ENCODE measurements at places on chromosomes 13 and 19.

- no peak for DNase-seq
These were observed 25.2 kb downstream of the MCF2L start for GRCh38 chr13:112994084-112994780.

GRCh38 chr13:106527445-106527801, 8.0 kb downstream of the EFNB2 start:
- DNase-seq, result no peak

DNA sequence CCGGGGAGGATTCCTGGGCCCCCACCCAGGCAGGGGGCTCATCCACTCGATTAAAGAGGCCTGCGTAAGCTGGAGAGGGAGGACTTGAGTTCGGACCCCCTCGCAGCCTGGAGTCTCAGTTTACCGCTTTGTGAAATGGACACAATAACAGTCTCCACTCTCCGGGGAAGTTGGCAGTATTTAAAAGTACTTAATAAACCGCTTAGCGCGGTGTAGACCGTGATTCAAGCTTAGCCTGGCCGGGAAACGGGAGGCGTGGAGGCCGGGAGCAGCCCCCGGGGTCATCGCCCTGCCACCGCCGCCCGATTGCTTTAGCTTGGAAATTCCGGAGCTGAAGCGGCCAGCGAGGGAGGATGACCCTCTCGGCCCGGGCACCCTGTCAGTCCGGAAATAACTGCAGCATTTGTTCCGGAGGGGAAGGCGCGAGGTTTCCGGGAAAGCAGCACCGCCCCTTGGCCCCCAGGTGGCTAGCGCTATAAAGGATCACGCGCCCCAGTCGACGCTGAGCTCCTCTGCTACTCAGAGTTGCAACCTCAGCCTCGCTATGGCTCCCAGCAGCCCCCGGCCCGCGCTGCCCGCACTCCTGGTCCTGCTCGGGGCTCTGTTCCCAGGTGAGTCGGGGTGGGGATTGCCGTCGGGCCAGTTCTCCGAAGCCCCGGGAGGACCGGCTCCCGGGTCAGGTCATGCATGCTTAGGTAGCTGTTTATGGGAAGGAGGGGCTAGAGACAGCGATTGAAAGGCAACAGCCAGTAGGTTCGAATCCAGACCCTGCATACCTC, at the start of gene ICAM1:
TSS of gene ICAM1 (plus strand) at position 505 of the 779 bp plus-strand sequence. CDS start at position 545, 40 bp downstream.
- peak; percentile 41 for DNase-seq

- DNase-seq, result no peak
These were observed 1564.2 kb upstream of the MIR17HG start for GRCh38 chr13:89783221-89783755.

GRCh38 chr19:58466760-58467589, at the start of gene ZNF324:
ZNF324 (plus strand) TSS chr19:58467080; CDS start chr19:58469186, 2,106 bp downstream.
- peak; percentile 96 for DNase-seq

DNA sequence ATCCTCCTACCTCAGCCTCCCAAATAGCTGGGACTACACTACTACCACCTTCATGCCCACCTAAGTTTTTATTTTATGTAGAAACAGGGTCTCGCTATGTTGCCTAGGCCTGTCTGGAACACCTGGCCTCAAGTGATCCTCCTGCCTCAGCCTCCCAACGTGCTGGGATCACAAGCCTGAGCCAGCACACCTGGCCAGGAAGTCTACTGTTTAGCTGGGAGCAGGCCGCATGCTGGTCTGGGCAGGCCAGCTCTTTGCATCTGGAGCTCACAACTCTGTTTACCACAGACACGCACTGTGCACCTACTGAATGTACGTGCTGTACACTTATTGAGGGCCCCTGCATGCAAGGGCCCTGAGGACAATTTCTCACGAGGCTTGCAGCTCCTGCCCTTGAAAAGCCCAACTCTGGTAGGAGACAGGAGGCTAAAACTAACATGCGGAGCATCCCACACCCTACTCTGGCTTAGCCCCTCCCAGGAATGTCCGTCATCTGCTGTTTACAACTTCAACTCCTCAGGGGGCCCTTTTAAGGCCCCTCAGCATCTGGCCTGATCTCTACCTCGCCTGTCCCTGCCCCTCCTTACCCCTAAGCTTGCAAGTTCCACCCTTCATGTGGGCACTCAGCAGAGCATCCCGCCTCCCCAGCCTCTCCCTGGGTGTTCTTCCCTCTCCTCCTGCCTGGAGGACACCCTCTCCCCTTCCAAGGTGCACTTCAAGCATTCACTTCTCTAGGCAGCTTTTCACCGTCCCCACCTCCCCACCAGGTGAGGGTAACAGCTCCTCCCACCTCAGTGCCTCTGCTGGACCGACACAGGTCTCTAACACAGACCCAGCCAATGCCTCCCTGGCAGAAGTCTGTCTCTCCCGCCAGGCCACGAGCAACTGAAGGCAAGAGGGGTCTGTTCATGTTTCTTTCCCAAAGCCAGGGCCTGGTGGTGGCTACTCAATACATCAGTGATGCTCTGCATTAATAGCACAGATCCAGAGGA, 114.2 kb upstream of the UQCRFS1 start:
- DNase-seq, result no peak

DNA sequence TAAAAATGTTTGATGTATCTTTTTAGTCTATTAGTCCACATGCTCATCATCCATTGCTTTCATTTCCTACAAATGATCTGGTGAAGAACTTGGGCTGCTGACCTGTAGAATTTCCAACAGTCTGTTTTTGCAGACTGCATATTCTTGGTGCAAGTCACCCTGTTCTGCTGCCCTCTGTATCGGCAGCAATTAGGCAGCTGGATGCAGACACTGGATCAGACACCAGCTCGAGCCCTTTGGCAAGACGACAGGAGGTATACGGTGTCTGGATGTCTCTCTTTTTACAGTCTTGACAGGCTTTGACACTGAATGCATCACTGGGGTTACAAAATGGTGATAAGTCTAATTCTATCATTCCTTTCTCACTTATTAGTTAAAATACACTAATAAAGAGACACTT, 21.8 kb downstream of the MTRF1 start:
- DNase-seq, result no peak

- no peak for DNase-seq
These were observed 464.8 kb downstream of the COG6 start for GRCh38 chr13:40120288-40120687.

DNA sequence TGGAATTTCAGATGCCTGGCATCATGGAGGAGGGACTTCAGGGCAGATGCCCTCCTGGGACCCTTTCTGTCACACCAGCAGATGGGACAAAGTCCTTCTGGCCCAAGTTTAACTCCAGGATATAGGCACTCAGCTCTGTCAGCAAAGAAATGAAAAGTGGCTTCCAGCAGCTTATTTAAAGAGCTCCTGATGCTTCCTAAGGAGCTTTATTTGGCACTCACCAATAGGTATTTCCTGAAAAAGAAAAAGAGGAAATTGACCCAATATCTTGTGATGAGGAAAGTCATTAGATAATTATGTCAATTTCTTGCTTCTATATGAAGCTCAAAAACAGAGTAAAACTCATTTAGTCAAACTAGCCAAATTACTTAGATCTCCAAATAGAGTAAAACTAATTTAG, 224.6 kb downstream of the RAP2A start:
- DNase-seq, result no peak

DNA sequence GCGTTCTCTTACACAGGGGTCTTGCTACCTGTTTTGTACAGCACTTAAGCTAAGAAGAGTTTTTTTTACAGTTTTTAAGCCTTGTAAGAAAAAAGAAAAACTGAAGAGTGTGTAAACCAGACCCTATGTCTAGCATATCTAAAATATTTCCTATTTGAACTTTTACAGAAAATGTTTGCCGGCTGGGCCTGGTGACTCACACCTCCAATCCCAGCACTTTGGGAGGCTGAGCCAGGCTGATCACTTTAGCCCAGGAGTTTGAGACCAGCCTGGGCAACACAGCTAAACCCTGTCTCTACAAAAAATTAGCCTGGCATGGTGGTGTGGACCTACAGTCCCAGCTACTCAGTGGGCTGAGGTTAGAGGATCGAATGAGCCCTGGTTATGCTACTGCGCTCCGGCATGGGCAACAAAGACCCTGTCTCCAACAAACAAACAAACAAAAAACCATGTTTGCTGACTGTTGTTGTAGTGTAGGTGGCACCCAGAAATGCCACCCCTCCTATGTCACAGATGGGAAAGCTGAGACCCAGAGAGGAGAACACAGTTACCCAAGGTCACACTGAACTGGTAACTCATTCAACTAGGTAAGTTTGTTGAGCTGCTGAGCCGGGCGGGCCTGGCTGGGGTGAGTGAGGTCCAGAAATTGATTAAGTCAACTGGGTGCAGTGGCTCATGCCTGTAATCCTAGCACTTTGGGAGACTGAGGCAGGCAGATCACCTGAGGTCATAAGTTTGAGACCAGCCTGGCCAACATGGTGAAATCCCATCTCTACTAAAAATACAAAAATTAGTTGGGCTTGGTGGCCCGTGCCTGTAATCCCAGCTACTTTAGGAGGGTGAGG, 1.9 kb upstream of the VASP start:
- no peak for DNase-seq

- DNase-seq, result peak; percentile 75
These were observed 4.6 kb upstream of the SIGLEC10 start for GRCh38 chr19:51422053-51422448.

GRCh38 chr13:50154697-50155096, 139.5 kb downstream of the KCNRG start:
- DNase-seq, result no peak

- DNase-seq, result no peak
These were observed 654.6 kb upstream of the SLITRK1 start for GRCh38 chr13:84536906-84537305.

DNA sequence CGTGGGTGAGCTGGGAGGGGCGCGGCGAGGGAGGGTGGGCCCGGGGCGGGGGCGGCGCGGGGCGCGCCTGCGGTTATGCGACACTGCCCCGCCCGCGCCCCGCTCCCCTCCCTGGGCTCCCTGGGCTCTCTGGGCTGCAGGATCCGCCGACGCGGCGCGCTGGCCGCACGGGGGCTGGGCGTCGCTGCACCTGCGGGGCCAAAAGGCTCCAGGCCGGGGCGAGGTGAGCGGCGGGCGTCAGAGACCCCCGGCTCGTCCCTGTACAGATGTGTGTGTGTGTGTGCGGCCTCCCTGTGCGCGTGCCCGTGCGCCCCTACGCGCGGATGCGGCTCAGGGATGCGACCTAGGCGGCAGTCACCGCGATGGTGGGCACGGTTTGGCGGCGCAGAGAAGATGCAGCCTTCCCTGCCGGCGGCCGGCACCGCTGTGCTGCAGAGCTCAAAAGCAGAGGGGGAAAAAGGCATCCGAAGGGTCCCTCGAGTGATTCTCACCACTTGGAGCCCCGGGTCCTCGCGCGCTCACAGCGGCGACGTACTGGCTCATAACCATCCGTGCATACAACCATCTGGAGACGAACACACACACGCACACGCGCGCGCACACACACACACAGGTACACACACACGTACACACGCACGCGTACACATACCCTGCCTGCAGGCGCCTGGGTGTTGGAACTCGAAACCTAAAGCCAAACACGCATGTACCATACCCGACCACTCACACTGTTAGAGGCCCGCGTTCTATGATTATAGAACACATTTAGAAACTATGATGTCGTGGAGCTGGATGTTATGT, 709 bp downstream of the ATP8A2 start:
- DNase-seq, result no peak

GRCh38 chr13:83709426-83710132, 172.7 kb downstream of the SLITRK1 start:
- no peak for DNase-seq
